ENCODE measurements at places on chromosomes 1 and 21.
A peak's percentile ranks its signal among the peaks of the same experiment; 100 is the strongest.

- DNase-seq, result no peak
Measured at GRCh38 chr1:19315378-19316198, 3.5 kb downstream of the SLC66A1 start.

- no peak for DNase-seq
Measured at GRCh38 chr1:56302878-56303277, 276.5 kb downstream of the PLPP3 start.

GRCh38 chr1:71521655-71522264 is 440.9 kb upstream of the ZRANB2 start:
- DNase-seq, result peak; percentile 58

GRCh38 chr1:209542585-209542984 is 40.9 kb upstream of the CAMK1G start:
- DNase-seq, result no peak

GRCh38 chr1:2135441-2135841 is 59.1 kb downstream of the FAAP20 start:
- no peak for DNase-seq

DNA sequence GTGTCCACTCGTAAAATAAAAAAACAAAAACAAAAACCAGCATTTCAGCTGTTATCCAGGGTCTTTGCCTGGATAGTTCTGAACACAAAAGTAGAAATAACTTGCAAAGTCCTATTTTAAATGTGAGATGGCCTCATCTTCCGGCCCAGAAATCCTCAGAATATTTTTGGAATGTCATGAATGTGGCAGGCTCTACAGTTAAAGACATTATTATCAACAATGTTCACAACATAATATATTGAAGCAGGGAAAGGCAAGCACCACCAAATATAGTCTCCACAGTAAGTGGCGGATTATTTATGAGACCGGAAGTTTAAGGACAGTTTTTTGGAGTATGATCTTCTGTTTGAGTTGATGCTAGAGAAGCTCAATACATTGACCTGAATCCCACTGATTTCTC is 1.2 kb upstream of the C1orf198 start:
- DNase-seq, result no peak

DNA sequence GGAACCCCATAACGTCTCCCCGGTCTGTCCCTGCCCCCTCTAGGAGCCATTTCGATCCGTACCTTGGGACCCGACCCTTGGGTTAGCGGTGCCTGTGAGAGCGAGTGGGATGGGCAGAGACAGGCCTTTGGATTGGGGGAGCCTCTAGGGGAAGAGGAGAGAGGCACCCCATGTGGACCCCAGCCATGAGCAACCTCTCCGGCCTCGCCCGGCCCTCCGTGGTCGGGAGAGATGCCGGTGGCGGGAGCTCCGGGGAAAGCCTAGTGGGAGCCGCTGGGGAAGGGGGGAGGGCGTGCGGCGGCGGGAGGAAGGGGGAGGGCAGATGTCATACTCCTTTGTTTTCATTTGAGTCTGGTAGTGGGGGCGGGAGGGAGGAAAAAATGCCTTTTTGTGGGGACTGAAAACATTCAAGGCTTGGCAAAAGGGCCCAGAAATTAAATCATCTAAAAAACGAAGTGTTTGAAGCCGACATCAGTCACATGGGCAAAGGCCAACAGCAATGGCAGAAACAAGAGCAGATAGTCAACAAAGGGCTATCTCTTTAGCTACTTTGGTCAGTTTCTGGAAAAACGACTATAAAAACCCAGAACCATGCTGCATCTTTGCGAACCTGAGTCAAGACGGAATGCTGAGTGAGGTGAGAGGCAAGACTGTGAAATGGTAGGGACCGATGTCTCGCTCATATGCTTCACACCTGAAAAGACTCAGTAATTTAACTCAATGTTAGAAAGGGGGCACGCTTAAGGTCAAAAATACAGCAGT is 758 bp downstream of the PTBP2 start:
- DNase-seq, result peak; percentile 90

DNA sequence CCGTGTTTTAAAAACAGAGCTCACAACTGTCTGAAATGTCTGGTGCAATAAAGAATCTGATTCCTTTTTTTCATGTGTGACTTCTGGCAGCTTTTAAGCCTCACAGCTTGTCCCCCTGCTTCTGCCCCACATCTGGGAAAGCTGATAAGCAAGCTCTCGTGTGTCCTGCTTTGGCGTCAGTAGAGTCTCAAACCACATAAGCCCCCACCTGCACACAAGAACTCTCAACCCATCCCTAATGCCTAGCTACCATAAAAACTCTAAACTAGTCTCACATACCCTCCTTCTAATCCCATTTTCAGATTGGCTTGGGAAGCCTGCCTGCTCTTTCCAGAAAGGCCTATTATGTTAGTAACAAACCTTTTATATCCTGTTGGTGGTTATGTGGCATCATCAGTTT is 94.6 kb upstream of the DAB1 start:
- DNase-seq, result no peak

- DNase-seq, result no peak
Measured at GRCh38 chr1:155892796-155893195, 18.4 kb downstream of the RIT1 start.

GRCh38 chr1:230568008-230568407 is 74.3 kb upstream of the COG2 start:
- DNase-seq, result no peak

- DNase-seq, result no peak
Measured at GRCh38 chr1:85134583-85135391, 66.0 kb downstream of the SYDE2 start.

- no peak for DNase-seq
Measured at GRCh38 chr1:94980582-94981574, 54.0 kb upstream of the CNN3 start.

DNA sequence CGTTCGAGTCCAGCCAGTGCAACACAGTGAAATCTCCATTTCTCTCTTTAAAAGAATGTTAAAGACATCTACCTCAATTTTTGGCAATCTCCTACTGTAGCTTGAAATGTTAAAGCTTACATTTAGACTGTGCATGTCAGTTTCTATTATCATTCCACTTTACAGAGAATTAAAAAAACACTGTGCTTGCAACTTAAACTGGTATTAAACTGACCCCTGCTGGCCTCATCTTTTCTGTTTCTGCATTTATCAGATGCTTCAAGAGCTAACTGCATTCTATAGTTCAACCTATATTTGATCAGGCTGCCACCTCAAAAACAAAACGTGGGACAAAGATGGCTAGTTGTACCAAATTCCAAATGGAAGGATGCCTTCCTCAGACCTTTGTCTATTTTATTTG is 226.5 kb downstream of the SMYD3 start:
- peak; percentile 57 for DNase-seq

DNA sequence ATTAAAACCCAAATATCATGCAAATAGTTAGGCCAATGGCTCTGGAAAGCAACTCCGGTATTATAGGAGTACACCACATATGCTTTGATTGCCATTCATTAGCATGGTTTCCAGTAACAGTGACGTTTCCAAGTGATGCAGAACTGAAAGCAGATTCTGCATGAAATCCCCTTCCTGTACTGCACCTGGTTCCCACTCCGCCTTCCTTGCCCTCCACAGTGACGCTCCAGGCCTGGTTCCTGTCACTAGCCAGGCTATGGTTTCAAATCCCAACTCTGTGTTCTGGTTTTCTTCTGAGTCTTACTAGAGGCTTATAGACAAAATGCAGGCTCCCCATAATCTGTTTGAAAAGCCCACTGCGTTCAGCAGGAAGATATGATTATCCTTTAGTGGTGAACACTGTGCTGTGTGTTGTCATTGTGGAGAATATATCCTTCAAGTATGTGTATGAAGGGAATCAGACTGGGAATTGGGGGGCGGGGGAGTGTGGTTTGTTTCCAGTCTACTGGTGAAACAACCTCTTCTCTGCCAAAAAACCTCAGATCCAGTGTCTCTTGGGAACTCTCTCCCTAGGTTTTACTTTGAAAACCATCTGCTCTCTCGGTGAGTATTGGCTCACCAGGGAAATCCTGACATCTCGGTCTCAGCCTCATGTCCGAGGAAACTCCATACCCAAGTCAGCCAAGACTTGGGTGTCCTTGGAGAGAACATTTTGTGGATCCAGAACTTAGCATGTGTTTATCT is 78.7 kb downstream of the TYW3 start:
- no peak for DNase-seq

DNA sequence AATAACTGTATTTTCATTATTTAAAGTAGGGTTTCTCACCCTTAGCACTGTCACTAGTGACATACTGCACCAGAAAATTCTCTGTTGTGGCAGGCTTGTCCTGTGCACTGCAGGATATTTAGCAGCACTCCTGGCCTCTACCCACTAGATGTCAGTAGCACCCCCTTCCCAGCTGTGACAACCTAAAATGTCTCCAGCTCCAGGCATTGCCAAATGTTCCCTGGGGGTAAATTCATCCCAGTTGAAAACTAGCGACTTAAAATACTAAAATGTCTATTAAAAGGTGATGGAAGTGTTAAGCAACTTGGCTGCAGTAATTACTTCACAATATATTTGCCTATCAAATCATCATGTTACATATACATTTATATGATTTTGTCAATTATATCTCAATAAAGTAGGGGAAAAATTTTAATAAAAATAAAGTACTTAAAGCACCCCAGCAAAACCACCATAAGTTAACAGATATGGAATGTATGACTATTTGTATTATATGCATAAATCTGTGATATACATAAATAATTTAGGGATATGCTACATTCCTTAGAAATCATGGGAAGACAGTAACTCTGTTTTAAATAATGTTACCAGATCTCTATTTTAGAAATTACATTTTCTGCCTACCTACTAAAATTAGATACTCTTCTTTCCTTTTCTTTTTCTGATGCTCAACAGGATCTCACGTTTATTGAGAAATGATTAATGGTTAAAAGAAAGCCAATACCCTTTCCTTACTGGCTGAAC is 74.6 kb downstream of the ARID4B start:
- DNase-seq, result peak; percentile 64

Measured in midbrain (tissue), 1 donor.